ACHN (cell line): ENCODE measurements at places on chromosomes 6 and 20.

- no peak for DNase-seq
Measured at GRCh38 chr20:38725931-38726803, 1.9 kb downstream of the SLC32A1 start.

GRCh38 chr6:168154263-168154917, 75.4 kb upstream of the FRMD1 start:
- no peak for DNase-seq

DNA sequence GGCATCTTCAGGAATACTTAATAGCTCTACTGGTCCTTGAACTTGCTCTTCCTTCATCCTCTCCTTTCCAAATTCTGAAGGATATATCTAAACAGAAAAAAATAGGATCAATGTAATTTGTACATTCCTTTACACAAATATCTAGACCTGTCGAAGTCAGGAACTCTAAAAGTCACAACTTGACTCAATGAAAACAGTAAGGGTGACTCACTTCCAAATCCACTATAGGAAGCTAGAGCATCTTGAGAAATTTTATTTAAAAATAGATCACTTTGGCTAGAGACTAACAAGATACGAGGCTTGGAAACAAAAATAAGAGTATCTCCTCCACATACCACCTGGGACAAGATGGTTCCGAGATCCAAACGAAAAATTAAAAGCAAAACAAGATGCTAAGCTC, 12.2 kb downstream of the ESF1 start:
- DNase-seq: no peak

DNA sequence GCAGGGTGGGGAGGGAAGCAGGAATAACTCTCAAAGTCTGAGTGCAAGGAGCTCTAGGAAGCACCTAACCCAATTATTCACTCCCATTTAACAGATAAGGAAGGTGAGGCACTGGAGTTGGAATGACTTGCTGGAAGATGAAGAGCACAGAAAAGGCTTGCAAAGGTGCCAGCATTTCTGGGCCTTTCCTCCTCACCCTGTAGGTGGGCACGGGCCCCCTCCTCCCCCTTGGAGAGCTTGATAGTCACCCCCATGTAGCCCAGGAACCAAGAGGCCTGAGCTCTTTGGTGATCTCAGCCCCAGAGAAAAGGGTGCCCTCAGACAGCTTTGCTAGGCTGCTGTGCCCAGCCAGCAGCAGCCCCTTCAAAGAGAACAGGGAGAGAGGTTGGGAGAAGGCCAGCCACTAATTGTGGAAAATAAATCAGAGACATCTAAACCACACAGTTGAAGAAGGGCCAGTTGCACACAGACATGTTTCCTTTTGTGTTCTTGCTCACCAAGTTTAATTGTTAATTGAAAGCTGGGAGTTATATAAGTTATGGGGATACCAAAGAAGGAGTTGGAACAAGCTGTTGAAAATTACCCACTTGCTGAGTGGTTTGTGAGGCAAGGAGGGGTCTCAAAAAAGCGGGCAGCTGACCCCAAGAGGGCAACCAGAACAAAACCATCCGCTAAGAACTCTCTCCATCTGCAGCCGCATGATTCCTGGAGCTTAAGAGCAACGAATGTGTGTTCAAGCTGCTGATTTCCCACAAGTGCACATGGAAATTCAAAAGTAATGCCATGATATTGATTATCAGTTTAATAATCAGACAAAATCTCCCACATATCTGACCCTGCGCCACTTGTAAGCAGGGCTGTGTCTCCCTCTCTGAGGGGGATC, 77.0 kb downstream of the MRPL14 start:
- no peak for DNase-seq

DNA sequence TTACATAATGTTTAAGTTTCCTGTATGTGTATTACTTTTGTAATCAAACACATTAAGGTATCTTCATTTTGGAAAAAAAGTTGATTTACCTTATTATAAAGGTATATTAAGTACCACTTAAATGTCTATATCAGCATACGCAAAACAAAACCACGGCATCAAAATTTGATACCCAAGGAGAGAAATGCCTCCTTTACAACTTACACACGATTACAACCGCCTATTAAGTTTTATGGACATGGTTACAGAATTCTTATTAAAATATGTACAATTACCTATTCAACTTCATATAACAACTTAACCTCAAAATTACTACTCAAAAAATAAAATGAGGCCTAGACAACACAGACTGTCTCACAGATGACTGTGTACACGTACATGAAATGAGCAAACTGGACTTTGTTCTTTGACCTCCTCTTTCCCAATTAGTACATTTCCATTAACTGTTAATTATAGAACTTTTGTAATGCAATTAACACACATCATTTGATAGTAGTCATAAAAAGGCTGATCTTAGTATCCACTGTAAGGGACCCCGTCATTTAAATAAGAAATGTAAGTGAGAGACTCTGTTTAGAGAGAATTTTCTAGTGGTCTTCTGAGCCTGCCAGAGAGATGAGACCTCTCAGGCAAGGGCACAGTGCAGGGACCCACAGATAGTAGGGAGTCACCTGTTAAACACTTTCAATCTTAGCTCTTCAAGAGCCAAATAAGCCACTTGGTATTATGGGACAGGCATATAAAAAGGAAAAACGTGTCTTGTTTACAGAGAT, 2.5 kb downstream of the DIDO1 start:
- no peak for DNase-seq
